ENCODE measurements at places on chromosomes 11 and 22.

GRCh38 chr11:32550207-32550606 lies 33.4 kb upstream of the EIF3M start:
- DNase-seq = no peak

- DNase-seq = no peak
These were observed 1.7 kb downstream of the EP300 start for GRCh38 chr22:41094041-41094593.

DNA sequence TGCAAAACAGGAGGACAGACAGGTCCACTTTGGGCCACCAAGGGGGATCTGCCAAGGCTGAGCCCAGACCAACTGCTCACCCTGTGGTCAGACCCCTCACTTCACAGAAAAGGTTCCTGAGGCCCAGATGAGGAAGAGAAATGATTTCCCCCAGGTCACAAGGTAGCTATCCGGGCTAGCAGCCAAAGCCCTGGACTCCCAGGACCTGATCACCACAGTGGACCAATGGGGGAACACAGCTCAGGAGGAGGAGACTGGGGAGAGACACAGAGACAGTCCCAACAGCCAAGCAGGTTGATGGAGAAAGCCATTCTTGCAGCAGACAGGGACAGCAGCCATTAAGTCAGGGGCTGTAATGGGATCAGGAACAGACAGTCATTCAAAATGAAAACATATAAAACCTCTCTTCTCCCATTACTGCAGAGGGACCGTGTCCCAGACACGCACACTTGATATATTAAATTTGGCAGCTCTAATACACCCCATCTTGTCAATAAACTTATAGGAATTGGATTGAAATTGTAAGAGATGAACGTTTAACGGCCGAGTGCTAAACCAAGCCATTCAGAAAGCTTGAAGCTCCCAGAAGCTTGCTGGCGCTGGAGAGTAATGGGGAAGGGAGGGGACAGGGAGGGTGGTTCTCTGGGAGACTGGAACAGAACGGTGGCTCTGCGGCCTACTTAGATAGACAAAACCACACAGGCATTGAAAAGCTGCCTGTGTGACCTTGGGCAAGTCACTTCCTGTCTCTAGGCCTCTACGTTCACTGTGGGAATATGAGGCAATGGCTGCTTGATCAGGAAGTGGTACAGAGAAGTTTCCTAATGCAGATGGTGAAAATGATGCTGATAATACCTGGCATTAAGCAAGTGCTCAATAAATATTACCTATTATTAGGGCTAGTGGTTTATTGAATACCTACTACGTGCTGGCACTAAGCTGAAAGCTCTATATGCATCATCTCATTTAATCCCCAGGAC lies 16.0 kb downstream of the ZMAT5 start:
- no peak for DNase-seq

DNA sequence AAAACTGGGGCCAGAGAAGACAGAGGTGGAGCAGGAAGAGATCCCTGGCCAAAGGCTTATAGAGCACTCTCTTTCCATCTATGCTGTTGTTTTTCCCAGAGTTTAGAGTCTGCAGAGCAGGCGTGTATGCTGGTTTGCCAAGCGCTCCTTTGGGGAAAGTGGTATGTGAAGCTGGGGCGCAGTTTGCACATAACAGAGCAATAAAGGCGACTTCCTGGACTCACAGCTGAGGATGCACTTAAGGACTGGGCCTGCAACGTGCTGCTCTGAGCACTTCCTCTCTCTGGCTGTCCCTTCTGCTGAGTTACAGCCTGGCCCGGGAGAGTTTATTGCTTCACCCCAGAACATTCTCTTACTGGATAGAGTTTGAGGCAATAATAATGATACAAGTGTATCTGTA lies 41.7 kb downstream of the THAP12 start:
- peak; percentile 85 for DNase-seq

- DNase-seq = no peak
These were observed 65.2 kb downstream of the CSTPP1 start for GRCh38 chr11:47001781-47002181.
